ENCODE measurements at places on chromosomes 5 and 9.

DNA sequence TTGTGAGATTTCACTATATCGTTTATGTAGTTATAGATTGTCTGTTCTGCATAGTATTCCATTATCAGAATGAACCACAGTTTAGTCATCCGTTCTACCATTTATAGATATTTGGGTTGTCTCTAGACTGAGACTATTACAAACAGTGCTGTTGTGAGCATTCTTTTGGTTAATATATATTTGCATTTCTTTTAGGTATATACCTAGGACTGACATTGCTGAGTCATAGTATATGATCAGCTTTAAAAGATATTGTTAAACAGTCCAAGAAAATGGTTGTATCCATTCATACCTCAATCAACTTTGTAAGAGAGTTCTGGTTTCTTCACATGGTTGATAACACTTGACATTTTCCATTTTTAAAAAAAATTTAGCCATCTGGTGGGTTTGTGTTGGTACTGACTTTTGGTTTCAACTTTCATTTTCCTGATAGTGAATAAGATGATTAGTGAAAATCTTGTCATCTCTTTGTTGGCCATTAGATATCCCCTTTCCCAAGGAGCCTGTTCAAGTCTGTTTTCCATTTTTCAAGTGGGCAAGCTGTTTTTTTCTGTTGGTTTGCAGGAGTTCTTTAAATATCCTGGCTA, 22.9 kb upstream of the ADAM19 start:
- DNase-seq, result no peak

GRCh38 chr5:56876327-56876726, 33.1 kb upstream of the SETD9 start:
- no peak for DNase-seq

- DNase-seq, result no peak
Observed at GRCh38 chr5:14913096-14913495, 41.5 kb upstream of the ANKH start.

GRCh38 chr5:170630711-170631141, 126.9 kb downstream of the KCNIP1 start:
- no peak for DNase-seq

DNA sequence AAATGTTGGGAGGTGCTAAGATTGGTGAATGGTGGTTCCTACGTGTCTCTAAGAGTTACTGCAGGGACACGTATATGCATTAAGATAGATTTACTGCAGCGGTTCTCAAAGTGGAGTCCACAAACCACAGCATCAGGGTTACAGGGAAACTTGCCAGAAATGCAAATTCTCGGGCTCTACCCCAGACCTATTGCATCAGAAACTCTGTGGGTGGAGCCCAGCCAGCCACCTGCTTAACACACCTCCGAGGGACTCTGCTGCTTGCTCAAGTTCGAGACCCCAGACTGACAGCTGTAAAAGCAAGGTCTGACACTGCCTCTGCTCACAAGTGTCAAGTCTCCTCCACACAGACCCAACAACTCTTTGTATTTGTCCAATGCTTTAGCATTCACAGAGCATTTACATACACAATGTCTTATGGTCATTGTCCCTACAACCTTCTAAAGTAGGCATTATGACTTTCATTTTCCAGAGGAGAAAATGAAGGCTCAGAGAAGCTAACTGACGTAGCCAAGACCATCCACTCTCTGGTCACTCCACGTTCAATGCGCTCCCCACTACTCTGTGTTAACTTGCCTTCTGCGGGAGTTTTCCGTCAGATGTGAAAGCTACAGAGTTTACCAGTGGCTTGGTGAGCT, 48.8 kb downstream of the HSD17B3 start:
- DNase-seq, result no peak

DNA sequence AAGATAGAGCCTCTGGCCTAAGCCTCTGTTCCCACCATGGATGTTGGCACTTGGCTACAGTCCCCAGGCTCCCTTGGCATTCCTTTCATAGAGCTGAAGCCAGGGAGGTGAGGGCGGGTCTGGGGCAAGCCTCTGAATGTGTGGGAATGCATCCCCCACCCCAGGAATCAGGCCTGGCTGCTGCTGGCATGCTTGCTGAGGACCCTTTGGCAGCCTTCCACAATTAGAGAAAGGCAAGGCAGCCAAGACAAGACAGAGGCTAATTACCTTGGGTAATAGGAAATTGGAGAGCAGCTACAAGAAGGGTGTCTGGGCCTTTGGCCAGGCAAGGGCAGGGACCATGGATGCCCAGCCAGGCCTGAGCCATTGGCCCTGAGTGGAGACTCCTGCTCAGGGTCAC, 204.4 kb upstream of the TRIM32 start:
- DNase-seq, result no peak

DNA sequence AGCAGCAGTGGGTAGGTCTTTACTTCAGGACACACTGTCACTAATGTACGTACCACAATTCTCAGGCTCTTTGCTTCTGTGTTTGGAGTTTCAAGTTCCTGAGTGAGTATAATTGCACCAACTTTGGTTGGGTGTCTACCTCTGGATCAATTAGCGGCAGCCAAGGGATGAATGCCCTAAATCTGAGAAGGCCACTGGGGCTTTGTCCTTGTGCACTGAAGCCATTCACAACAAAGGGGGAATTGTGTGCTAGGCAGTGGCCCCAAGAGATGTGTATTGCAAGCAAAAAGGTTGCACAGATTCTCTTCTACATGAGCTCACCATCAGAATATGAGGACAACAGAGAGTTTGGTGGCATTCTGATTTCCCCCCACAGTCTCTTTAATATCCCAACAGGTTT, 3.9 kb upstream of the PHF24 start:
- DNase-seq, result no peak

GRCh38 chr5:140259500-140259899, 43.4 kb downstream of the PFDN1 start:
- DNase-seq, result no peak

Measured in activated CD8-positive, alpha-beta memory T cell treated with anti-CD3 and anti-CD28 coated beads, Interleukin-2, amount 10 ng/mL, durations not matched to agents 7 days and 5 days (primary cell).